Transverse colon (tissue), 4 donors: ENCODE measurements at places on chromosomes 7 and 10.

- H3K36me3 ChIP-seq = no peaks in the 10 kb centered on the region
- no peaks in the 10 kb centered on the region for H3K27me3 ChIP-seq
- H3K4me1 ChIP-seq = no peaks in the 10 kb centered on the region
- H3K4me3 ChIP-seq = no peak overlapping the region
Measured at GRCh38 chr7:131238347-131238931, 89.2 kb upstream of the MKLN1 start.

DNA sequence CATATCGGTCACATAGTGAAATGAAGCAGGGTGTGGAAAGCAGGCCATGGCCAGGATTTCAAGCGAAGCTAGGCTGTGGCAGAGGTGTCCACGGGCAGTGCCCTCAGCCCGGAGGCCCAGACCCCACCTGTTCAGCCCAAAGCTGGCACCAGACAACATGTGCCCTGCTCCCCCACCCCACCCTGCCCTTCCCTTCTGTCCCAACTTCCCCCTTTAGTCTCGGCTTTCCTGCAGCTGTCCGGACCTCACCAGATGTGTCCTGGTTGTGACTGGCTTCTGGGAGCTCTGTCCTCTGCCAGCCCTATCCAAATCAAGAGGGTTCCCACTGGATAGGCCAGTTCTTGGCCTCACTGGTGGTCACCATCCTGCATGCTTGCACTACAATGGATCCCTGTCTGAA, 37.3 kb downstream of the ADAM12 start:
- H3K27ac ChIP-seq = no peak overlapping the region
- no peaks in the 10 kb centered on the region for H3K27me3 ChIP-seq
- no peak for DNase-seq

DNA sequence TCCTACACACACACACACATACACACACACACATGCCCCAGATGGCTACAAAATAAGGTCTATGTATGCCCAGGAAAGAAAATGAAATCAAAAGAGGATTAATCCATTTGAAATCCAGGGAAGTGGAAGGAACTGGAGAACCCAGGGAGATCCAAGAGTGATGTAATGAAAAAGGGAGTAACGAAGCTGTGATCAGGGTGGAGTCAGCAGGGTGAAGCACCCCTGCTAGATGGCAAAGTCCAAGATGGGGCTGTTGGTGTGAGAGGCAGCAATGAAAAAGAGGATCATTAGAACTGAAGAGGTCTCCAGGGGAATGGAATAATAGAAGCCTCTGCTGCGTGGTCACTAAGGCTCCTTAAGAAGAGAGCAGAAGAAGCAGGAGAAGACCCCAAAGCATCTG, 43.6 kb upstream of the IL6 start:
- no peak overlapping the region for H3K4me3 ChIP-seq
- H3K27ac ChIP-seq = no peak overlapping the region
- no peaks in the 10 kb centered on the region for H3K4me1 ChIP-seq
- H3K27me3 ChIP-seq = no peaks in the 10 kb centered on the region
- no peaks in the 10 kb centered on the region for H3K36me3 ChIP-seq

DNA sequence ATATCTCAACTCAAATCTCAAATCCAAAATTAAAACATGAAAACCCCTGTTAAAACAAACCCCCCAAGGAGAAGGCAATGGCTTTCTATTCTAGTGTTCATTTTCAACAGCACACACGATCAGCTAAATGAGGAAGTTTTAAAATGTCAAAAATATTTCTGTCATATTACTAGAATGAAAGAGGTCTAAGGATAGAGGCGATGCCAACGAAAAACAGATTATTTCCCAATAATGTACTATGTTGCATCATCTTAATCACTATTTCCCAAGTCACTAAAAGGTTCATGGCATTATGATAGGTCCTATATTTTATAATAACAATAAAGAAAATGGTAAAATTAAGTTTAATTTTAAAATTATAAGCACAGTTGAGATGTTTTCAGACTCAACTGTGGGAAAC, 10.1 kb downstream of the CNOT4 start:
- H3K36me3 ChIP-seq = no peaks in the 10 kb centered on the region
- no peak overlapping the region for H3K4me3 ChIP-seq
- no peak for DNase-seq
- H3K4me1 ChIP-seq = peaks cover 5% of the 10 kb centered on the region
- no peak overlapping the region for H3K27ac ChIP-seq
- no peaks in the 10 kb centered on the region for H3K27me3 ChIP-seq

- H3K4me3 ChIP-seq = no peak overlapping the region
- DNase-seq = no peak
- H3K27me3 ChIP-seq = no peaks in the 10 kb centered on the region
- H3K27ac ChIP-seq = no peak overlapping the region
Measured at GRCh38 chr7:46279290-46279689, 358.2 kb upstream of the IGFBP3 start.

GRCh38 chr10:127925471-127926207, 18.7 kb downstream of the PTPRE start:
- H3K36me3 ChIP-seq = no peaks in the 10 kb centered on the region
- DNase-seq = no peak

GRCh38 chr7:80548840-80549530, 37.1 kb upstream of the GNAT3 start:
- no peak for DNase-seq
- H3K36me3 ChIP-seq = no peaks in the 10 kb centered on the region
- no peaks in the 10 kb centered on the region for H3K4me1 ChIP-seq
- no peaks in the 10 kb centered on the region for H3K27me3 ChIP-seq
- H3K27ac ChIP-seq = no peak overlapping the region
- H3K4me3 ChIP-seq = no peak overlapping the region

GRCh38 chr10:129277084-129277483, 190.0 kb upstream of the MGMT start:
- no peak overlapping the region for H3K27ac ChIP-seq
- no peak overlapping the region for H3K4me3 ChIP-seq
- H3K4me1 ChIP-seq = no peaks in the 10 kb centered on the region
- H3K27me3 ChIP-seq = no peaks in the 10 kb centered on the region
- no peak for DNase-seq

GRCh38 chr7:108211382-108212201, 81.4 kb upstream of the LAMB4 start:
- peak; percentile 25 for DNase-seq
- no peaks in the 10 kb centered on the region for H3K4me1 ChIP-seq
- H3K4me3 ChIP-seq = no peak overlapping the region
- no peaks in the 10 kb centered on the region for H3K36me3 ChIP-seq
